ENCODE measurements at places on chromosomes 12 and 14.

- DNase-seq = no peak
These were observed 1139.9 kb upstream of the FLRT2 start for GRCh38 chr14:84390010-84390409.

GRCh38 chr14:51028851-51029754 lies 65.8 kb downstream of the TRIM9 start:
- no peak for DNase-seq

GRCh38 chr14:102518063-102518648 lies 8.6 kb upstream of the ANKRD9 start:
- DNase-seq = no peak

- no peak for DNase-seq
These were observed 58.7 kb downstream of the ST8SIA1 start for GRCh38 chr12:22275843-22276242.

GRCh38 chr12:90303771-90304170 lies 595.1 kb upstream of the ATP2B1 start:
- DNase-seq = no peak

GRCh38 chr12:56867216-56867615 lies 67.0 kb downstream of the SDR9C7 start:
- DNase-seq = no peak
